Stimulated activated CD8-positive, alpha-beta memory T cell treated with anti-CD3 and anti-CD28 coated beads, Interleukin-12 subunit alpha, Interleukin-12 subunit beta, amount 100 ng/mL, for 1 hour (primary cell): ENCODE measurements at places on chromosomes 3 and 15.

GRCh38 chr3:40737343-40737742 lies 212.6 kb downstream of the ZNF621 start:
- no peak for DNase-seq

DNA sequence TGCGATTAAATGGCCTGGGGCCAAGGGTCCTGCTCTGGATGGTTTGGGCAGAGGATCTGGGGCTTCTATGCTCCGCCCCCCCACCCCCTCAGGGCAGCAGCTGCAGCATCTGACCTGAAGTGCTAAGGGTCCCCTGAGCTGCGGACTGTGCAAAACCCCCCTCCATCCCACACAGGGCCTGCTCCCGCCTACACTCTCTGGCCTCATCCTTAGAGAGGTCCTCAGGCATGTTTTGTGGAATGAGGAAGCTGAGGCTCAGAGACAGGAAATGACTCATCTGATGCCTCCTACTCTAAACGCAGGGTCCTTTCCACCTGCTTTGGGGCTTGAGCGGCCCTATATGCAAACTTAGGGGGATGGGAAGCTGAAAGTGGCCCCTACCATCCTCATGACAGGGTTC lies 59.5 kb upstream of the CTSH start:
- DNase-seq, result no peak

DNA sequence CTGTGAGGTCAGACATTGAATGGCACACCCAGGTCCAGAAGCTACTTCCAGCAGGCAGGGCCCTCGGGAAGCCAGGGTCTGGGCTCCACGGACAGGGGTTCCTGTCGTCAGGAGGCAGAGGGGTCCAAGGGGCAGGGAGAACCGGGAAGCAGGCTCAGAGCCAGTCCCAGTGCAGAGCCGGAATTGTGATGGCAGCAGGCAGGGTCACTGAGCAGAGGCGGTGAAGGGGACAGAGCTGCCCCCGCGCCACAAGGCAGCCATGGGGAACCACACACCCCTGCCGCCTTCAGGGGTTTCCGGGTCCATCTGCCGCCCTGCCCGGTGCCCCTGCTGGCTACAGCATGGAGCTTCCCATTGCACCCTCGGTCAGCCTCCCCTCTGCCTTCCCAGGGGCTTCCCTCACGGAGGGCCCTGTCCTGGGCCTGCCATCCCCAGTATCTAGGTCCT lies 136.9 kb downstream of the NSMCE3 start:
- no peak for DNase-seq

- no peak for DNase-seq
Measured at GRCh38 chr15:31104003-31104402, 2.5 kb upstream of the TRPM1 start.

DNA sequence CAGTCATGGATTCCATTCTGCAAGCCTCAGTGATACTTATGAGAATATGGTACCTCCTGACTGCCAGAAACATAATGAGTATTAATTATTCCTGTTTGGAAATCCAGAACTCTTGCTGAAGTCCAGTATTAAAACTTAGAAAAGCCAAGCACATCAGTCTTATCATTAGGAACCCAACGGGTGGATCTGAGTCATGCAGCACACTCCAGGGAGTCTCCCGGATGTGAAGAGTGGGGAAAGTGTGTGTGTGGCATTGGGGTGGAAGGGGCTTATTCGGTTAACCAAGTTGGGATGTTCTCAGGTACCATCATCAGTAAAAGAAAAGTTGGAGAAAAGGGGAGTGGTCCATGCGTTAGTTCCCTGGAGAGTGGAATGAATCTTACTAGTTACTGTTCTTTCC lies 181.1 kb downstream of the PLCL2 start:
- DNase-seq, result no peak

DNA sequence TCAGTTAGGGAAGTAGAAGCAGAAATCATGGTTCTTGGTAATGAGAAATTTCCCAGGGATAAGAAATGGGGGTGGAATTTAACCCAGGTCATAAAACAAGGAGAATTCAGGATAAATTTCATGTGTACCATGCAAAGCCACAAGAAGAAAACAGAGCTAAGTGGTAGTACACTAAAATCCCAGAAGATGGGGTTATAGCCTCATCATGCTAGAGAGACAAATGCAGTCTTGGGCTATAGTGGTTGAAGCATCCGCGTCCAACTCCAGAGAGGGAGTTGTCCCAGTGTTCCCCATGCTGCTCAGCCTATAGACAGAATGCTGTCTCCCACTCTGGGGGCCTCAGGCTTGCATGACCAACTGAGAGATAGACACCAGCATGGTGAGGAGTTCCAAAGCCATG lies 36.2 kb upstream of the CLRN1 start:
- no peak for DNase-seq

- DNase-seq, result no peak
Measured at GRCh38 chr15:40130118-40130517, 21.4 kb upstream of the BMF start.

DNA sequence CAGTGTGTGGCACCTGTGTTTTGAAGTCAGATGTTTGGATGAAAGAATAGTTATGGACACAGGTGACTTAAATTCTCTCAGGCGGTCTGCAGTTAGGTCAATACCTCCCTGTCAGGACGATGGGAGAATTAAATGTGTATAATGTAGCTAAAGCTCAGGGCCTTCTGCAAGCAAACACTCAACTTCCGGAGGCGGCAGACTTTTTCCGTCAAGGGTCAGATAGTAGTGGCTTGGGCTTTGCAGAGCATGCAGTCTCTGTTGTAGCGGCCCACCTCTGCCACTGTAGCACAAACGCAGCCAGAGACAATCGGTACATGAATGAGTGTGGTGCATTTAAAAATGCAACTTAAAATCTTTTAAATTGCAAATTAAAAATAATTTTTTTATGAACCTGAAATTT lies 47.4 kb downstream of the CMTM8 start:
- DNase-seq, result no peak
